ENCODE measurements at places on chromosomes 1 and 21.

GRCh38 chr21:31267644-31268043 is 76.4 kb downstream of the TIAM1 start:
- DNase-seq: no peak

DNA sequence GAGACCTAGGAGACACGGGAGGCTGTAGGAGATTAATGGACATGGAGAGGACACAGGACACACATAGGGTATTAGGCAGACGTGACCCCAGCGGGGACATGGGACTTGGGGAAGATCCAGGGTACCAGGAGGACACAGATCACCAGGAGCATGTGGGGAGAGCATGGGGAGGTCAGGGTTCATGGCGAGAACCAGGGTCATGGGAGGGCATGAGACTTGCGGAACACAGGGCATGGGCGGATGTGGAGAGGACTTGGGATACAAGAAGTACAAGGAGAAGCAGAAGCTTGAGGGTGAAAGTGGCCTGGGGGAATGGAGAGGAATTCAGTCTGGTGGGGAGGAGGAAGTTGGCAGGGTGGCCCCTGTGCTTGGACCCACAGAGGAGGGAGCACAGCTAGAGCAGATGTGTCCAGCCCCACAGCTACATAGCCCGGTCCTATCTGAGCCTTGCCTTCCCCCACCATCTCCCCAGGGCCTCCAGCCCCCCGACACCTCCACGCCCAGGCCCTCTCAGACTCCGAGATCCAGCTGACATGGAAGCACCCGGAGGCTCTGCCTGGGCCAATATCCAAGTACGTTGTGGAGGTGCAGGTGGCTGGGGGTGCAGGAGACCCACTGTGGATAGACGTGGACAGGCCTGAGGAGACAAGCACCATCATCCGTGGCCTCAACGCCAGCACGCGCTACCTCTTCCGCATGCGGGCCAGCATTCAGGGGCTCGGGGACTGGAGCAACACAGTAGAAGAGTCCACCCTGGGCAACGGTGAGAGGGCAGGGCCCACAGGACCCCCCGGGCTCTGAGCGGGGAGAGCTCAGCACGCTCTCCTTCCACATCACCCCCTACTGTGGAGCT is 12.1 kb downstream of the TIE1 start:
- DNase-seq: no peak

DNA sequence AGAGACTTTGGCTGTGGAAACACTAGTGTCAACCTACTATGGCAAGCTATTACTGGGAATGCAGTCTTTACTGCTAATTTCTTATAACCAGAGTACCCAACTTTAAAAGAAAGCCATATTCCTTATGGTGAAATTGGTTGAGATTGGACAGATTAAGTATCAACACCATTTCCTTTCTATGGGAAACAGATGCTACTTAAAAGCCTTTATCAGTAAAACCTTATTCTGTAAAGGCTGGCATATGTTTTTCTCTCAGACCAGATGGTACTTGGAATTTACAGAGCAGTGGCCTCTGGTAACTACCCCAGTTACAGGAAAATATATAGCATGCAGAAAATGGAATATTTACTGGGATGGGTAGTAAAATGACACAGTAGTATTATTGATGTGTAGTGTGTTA is 18.8 kb downstream of the IFI44 start:
- no peak for DNase-seq

DNA sequence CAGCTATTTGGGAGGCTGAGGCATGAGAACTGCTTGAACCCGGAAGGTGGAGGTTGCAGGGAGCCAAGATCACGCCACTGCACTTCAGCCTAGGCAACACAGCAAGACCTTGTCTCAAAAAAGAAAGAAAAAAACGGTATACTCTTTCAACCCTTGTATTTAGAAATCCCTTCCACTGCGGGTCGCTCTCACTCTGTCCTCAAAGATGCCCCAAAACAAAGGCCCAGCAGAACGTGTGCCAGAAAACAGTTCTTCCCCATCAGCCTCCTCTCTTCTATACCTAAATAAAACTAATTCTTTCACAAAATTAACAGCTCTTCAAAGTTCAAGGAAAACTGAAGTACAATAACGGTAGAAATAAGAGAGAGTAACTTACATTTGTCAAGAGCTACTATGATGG is 13.2 kb downstream of the SETD4 start:
- DNase-seq: no peak

DNA sequence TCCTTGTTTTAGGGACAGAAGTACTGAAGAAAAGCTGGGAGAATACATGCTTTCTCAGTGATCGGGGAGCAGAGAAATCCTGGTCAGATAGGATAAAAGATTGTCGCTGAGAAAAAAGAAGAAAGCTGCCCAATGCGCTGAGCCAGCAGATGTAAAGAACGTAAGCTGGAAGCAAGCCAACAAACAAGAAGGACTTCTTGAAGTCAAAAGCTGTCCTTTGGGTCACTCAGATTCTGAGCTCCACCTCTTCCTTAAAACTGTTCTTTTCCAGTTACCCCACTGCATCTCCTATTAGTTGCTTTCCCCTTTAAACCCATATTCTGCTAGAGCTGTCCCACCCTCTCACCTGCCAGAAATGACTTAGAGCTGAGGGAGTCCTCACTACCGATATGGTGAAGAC is 64.8 kb downstream of the GPR137B start:
- DNase-seq: no peak

GRCh38 chr1:42128964-42129363 is 24.2 kb upstream of the GUCA2B start:
- DNase-seq: no peak
